ENCODE measurements at places on chromosomes 5 and 9. TPM values are rescaled to one million over a fixed set of nuclear protein-coding genes. Genes with fewer than 3 reads are reported as not detected.
A peak's percentile ranks its signal among the peaks of the same experiment; 100 is the strongest.

PCDHGA2 gene
- total RNA-seq, result not detected

FASTKD3 gene
- total RNA-seq, result 12.3 TPM

- no peaks in the 10 kb centered on the region for H3K36me3 ChIP-seq
- H3K27ac ChIP-seq, result no peak overlapping the region
- H3K4me1 ChIP-seq, result no peaks in the 10 kb centered on the region
- H3K27me3 ChIP-seq, result no peaks in the 10 kb centered on the region
- H3K4me3 ChIP-seq, result no peak overlapping the region
Measured at GRCh38 chr5:107023732-107024131, 647.0 kb downstream of the EFNA5 start.

DNA sequence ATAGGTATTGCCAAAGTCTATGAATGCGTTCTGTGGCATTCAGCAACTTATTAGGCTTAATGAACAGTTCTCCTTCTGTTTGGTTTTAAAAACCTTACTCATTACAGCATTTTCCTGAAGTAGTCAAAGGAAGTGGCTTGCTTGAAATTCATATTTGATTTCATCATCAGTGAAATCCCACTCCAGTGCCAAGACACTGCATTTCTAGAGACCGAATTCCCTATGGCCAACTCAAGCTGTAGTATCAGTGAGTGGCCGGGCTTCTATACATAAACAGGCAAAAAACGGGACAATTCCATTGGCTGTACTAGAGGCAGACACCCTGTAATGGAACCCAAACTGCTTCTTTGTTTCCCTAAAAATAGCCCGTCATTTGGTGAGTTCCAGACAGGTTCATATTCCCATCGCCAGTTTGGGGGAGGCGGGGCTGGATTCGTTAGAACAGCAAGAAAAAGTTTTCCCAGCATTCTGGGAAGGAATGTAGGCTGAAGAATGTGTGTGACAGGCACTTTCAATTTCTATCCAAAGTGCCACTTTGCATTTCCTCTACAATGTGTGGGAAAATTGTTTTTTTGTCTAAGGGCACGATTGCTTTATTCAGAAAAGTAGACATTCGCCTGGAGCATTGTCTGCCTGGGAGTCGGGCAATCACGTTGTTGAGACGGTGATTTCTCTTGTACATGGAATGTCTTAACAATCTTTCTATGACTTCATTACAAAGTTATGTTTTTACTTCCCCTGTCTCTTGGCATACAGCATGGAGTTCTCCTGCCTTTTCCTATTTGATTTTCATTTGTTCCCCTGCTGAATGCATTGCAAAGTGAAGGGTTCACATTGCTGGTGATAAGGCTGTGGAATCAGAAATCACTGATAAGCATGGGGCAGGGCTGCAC, 141.8 kb upstream of the MAST4 start:
- H3K27me3 ChIP-seq, result peaks cover 24% of the 10 kb centered on the region
- DNase-seq, result no peak
- H3K4me3 ChIP-seq, result no peak overlapping the region
- no peak overlapping the region for H3K27ac ChIP-seq
- peaks cover 2% of the 10 kb centered on the region for H3K36me3 ChIP-seq
- no peaks in the 10 kb centered on the region for H3K4me1 ChIP-seq

- no peak overlapping the region for H3K4me3 ChIP-seq
- H3K27me3 ChIP-seq, result peaks cover 6% of the 10 kb centered on the region
- H3K27ac ChIP-seq, result no peak overlapping the region
- no peak for DNase-seq
- no peaks in the 10 kb centered on the region for H3K36me3 ChIP-seq
Measured at GRCh38 chr9:16626577-16627130, 243.8 kb downstream of the BNC2 start.

GRCh38 chr9:114370251-114370967, 17.4 kb downstream of the AKNA start:
- peaks cover 42% of the 10 kb centered on the region for H3K36me3 ChIP-seq
- DNase-seq, result no peak
- H3K27ac ChIP-seq, result no peak overlapping the region
- peaks cover 89% of the 10 kb centered on the region for H3K4me1 ChIP-seq
- H3K4me3 ChIP-seq, result no peak overlapping the region
- H3K27me3 ChIP-seq, result no peaks in the 10 kb centered on the region

GRCh38 chr9:33165263-33166151, 1.6 kb downstream of the B4GALT1 start:
- H3K4me3 ChIP-seq, result peak overlapping the region; percentile 96
- H3K27me3 ChIP-seq, result no peaks in the 10 kb centered on the region
- H3K4me1 ChIP-seq, result peaks cover 75% of the 10 kb centered on the region

DNA sequence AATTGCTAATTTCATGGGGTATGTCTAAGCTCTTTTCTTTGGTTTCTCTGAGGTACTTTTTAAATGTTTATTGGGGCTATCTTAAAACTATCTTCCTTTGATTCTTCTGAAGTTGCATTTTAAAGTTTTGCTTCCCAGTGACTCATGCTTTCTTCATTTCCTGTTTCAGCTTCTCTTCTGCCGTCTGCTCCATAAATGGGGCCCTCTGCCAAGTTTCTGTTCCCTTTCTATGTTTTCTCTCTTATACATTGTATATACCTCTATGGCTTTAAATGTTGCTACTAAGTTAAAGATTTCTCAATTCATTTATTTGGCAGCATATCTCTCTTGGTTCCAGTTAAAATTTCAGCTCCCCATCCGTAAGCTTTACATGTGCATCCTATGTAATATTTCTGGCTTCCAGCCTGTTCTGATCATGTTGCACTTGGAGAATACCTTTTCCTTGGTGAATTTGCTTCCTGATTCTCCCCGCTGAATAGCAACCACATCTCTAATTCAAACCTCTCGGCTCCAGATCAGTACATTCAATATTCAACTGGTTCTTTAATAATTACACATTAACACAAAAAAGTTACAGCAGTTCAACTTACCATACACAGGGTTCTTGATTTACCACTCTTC, 125.3 kb downstream of the ST8SIA4 start:
- DNase-seq, result peak; percentile 31
- peak overlapping the region; percentile 83 for H3K27ac ChIP-seq
- H3K27me3 ChIP-seq, result no peaks in the 10 kb centered on the region

- peaks cover 10% of the 10 kb centered on the region for H3K4me1 ChIP-seq
- no peaks in the 10 kb centered on the region for H3K36me3 ChIP-seq
- H3K4me3 ChIP-seq, result no peak overlapping the region
- no peak for DNase-seq
- no peaks in the 10 kb centered on the region for H3K27me3 ChIP-seq
Measured at GRCh38 chr5:169631360-169631759, 5.7 kb upstream of the DOCK2 start.
